ENCODE measurements at places on chromosomes 6 and 20.

- no peak for DNase-seq
Measured at GRCh38 chr6:157571269-157571668, 190.3 kb downstream of the ZDHHC14 start.

DNA sequence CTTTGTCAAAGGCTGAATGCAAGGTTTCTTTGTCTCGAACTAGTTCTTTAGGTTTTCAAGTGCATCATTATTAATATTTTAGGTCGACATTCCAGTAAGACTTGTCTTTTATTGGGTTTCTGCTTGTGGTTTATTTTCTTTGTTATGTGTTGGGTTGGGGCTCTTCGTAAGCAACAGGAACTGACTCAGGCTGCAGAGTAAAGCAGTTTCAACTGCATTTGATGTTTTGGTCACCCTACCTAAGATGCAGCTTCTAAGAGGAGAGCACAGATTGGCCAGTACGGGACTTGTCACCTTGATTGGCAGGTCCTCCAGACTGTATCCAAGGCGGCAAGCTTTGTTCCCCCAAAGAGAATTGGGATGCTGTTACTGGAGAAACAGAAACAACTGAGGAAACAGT is 149.5 kb upstream of the SULF2 start:
- no peak for DNase-seq

GRCh38 chr6:133034509-133035206 is 206.5 kb upstream of the EYA4 start:
- no peak for DNase-seq

GRCh38 chr6:26103770-26104456 is 16.7 kb downstream of the HFE start:
- peak; percentile 77 for DNase-seq

- DNase-seq: peak; percentile 11
Measured at GRCh38 chr6:128238225-128238624, 282.2 kb downstream of the PTPRK start.

GRCh38 chr20:22312744-22313346 is 271.5 kb downstream of the FOXA2 start:
- no peak for DNase-seq

DNA sequence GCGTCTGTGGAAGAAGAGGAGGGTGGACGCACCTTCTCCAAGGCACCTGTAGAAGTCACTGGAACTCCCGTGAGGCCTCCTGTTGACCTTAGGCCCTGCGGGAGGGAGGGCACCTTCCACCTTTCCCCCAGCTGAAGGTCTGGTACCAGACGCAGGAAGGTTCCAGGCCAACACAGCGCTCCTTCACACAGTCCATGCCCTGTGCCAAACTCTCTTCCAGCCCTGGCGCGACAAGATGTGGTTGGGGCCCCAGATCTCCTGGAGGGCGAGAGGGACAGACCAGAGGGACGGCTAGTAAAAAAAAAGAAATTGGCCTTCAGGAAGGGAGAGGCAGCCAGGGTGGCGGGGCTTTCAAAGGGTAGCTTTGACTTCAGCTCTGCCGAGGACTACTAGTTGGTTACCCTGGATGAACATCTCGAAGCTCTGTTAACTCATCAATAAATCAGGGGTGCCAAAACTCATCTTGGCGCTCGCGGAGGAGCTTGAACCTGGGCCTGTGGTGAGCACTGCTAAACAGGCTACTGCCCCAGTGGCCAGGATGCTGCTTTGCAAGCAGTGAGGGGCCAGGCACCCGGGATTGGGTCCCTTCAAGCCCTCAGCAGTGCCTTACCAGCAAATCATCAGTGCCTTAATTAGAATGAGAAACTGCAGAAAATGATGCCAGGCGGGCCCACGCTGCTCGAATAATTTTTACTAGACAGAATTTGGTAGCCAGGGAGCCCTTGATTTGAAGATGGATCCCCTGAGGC is 14.9 kb downstream of the AARS2 start:
- no peak for DNase-seq

DNA sequence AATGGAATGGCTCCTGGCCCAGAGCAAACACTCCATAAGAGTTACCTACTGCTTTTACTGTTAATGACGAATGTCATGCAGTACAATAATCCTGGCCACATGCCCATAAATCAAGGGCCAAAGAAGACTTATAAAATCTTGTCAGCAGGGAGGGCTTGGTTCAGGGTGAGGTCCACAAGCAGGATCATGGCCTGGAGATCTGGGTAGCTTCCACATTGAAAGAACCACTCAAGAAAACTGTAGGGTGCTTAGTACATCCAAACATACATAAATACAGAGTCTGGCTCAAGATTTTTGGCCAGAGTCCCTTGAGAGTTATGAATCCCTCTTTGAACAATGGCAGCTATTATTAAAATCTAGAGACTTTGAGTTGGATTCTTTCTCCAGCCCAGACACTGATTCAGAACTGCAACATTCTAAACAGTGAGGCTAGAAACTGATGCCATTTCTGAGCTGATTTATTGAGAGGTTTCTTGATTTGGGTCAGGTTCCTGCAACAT is 188.7 kb downstream of the CDC5L start:
- no peak for DNase-seq

- DNase-seq: peak; percentile 59
Measured at GRCh38 chr20:25044660-25045342, 13.1 kb downstream of the ACSS1 start.

DNA sequence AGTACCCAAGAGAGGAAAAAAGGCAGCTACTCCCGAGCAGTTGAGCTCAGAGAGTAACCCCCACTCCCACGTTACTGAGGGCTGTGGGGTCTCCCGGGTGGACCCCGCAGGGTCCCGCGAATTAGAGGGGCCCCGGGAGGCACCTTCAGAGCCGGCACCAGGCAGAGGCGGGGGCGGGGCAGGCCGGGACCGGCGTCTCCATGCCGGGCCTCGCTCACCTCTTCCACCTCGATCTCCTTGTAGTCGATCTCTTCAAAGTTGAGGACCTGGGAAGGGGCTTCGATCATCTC is 381 bp downstream of the MAP3K7 start:
- no peak for DNase-seq

DNA sequence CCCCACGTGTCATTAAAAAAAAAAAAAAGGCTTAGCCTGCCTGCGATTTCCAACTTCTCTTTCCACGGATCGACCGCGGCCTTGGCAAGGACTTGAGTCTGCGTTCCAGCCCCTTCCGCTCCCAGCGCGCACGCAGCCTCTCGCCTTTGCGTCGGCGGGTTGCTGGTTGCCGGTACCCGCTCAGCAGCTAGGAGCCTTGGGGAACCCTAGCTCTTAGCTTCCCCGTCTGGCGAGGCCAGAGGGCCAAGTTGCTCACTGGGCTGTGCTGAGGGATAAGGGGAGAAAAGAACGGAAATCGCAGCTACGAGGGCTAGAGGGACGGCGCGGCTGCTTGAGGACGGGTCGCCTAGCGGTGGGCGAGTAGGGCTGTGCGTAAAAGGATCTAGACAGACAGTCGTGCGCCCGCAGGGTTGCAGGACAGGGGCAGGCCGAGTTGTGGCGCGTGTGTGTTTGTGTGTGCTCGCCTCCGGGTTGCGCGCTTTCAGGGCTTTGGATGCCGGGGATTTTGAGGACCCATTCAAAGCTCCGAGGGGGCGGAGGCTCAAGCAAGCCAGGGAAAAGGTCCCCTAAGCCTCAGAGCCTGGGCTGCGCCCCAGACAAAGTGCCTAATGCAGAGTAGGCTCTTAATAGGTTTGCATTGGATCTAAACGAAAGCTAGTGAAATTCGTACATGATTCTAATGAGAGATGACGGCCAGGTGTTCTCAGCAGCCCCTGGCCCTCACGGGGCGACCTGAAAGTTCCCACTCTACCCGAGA is 40.5 kb upstream of the OSTM1 start:
- DNase-seq: peak; percentile 29

DNA sequence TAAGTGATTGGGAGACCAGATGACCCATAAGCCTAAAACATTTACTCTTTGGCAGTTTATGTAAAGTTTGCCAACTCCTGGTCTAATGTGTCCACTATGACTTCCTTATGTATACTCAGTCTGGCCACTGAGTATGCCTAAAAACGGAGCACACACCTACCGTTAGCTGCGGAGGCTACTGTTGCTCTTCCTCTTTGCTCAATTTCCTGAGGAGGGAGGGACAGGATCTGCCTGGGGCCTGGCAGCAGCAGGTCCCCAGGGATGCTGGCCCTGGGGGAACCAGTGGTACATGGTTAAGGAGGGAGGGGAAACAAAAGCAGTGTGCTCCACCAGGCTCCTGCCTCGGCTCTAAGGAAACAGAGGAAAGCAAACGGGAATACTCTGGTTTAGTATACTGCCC is 113.5 kb downstream of the CDYL start:
- no peak for DNase-seq

DNA sequence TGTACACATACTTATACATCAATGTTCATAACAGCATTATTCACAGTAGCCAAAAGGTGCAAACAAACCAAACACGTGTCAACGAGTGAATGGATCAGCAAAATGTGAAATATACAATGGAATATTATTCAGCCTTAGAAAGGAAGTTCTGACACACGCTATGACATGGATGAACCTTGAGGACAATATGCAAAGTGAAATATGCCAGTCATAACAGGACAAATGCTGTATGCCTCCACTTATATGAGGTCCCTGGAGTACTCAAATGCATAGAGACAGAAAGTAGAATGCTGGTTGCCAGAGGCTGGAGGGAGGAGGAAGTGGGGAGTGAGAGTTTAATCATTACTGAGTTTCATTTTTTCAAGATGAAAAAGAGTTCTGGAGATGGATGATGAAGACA is 37.8 kb upstream of the IGF2R start:
- DNase-seq: no peak

GRCh38 chr6:135640048-135640447 is 142.5 kb upstream of the AHI1 start:
- DNase-seq: no peak

DNA sequence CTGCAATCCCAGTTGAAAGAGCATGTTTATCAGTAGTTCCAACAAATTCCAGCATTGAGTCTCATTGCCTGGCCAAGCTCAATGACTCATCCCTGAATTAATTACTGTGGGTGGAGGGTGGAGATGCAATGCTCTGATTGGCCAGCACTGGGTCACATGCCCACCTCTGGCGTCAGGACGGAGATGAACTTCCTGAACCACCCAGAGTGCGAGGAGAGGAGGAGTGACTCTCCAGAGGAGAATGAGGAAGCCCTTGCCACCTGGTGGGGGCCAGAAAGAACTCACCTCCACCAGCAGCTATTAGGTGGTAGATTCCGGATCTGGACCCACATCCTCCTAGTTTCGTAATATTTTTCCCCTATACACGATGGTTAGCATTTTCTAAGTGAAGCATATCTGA is 283.9 kb downstream of the TBC1D7 start:
- no peak for DNase-seq

DNA sequence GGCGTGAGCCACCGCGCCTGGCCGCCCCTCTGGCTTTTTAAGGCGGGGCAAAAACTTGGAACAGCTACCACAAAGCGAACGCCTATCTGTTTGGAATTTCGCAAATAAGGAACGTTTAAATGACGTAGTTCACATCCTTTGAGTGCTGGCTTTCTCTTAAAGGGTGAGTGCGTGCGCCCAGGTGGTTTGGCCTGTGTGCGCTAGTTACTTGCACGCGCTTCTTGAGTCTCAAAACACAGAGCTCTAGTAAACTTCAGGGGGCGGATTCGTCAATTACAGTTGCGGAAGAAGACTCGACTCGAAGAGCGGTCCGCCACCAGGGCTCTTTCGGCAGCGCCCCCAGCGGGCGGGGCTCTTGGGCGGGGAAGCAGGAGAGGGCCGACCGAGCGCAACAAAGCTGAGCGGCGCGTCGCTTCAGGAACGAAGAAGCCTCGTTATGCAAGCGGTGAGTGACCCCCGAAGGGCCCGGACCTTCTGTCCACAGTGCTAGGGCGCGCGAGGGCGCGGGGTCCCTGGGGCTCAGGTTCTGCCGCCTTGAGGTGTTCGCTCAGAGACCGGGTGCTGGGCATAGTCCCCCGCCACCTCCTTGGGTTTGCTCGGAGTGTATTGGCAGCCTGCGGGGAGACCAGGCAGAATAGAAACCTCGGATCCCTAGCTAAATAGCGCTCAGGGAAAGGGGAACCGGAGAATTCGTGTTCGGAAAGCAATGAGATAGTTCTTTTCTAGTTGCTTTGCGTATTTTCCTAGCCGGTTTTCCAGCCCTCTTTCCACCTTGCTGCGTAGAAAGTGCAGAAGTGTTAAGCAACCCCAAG is at the start of gene SYCP2L:
SYCP2L (plus strand) TSS at position 362 of the 812 bp plus-strand sequence; CDS start at position 437, 75 bp downstream.
- DNase-seq: no peak

DNA sequence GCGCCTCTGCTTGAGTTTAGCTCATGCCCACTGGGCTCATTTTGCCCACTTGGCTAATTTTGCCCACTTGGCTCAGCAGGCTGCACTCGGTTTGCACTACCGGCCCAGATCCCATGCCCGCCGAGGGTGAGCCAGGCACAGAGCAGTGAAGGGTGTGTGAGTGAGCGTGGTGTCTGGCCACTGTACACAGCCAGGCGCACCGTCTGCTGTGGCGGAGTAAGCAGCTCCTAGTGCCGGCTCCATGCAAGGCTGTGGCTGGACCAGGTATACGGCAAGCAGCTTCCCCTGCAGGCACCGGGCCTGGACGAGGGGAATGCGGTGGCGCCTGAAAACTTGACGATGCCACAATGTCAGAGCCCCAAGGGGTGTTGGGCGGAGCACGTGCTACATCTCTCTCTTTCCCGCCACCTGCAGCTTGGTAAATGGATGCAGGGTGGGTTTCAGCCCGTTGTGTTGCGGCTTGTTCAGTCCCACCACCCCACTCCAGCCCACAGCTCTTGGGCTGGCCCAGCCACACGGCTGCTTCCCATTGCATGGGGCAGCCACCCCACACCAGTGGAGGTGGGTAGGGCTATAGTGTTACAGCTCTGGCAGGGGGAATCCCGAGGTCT is 9.9 kb downstream of the OR2B6 start:
- no peak for DNase-seq

GRCh38 chr6:96727144-96727543 is 110.1 kb downstream of the GPR63 start:
- no peak for DNase-seq

- no peak for DNase-seq
Measured at GRCh38 chr6:143286251-143286795, 164.2 kb downstream of the ADAT2 start.

- DNase-seq: no peak
Measured at GRCh38 chr6:25768566-25768965, 14.0 kb downstream of the SLC17A4 start.

DNA sequence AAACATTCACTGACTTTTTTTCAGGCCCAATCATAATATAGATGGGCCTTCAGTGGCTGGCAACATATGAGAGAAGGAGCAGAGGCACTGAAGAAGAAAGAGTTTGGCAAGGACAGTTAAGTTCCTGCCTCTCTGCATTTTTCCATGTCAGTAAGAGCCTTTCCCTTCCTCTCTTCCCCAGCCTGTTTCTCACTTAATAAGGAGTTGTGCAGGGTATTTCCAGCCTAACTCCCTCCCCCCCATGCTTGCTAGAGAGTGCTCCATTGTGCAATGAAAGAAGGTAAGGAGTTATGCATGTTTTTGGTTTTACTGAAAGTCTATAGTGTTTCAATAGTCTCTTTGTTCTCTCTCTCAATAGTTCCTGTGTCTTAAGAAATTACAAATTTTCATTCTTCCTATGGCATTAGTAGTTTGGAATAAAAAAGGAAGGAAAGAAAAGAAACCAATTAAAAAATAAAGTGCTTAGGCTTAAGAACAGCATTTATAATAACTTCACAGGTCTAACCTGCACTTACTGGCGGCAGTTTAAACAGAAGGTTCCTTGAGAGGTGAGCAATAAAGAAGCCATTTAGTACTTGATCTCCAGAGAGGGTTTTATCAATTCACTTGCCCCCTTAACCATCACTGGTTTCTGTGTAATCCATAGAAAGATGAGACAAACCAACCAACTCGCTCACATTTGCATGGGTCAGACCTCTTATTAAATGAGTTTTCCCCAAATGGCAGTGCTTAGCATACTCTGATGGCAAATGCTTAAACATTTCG is 251.1 kb downstream of the PTPRT start:
- no peak for DNase-seq

Measured in substantia nigra (tissue), 51 donors.